ENCODE measurements at places on chromosomes 6 and 20.

- DNase-seq, result no peak
Observed at GRCh38 chr6:166296035-166296883, 11.9 kb downstream of the PRR18 start.

- DNase-seq, result no peak
Observed at GRCh38 chr6:63940056-63940455, 304.5 kb downstream of the PHF3 start.

DNA sequence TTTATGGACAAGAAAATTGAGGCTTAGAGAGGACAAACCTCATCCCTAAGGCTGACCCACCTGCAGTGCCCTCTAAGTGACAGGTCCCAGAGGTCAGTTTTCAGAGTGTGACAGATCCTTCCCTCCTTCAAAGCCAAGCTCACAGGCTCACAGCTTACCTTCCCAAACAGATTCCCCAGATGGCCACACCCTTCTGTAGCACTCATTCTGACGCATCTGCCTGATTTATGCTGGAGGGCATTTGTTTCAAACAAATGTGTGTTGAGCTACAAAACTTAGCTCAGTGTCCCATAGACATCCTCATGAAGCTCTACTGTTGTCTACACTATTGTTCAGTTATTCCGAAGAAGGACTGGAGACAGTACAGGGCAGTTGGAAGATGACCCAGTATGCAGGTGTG, 60.6 kb upstream of the RIN2 start:
- no peak for DNase-seq

- DNase-seq, result peak; percentile 93
Observed at GRCh38 chr6:3732345-3733141, 19.0 kb downstream of the PXDC1 start.

GRCh38 chr6:148888856-148889255, 142.0 kb downstream of the UST start:
- peak; percentile 29 for DNase-seq

DNA sequence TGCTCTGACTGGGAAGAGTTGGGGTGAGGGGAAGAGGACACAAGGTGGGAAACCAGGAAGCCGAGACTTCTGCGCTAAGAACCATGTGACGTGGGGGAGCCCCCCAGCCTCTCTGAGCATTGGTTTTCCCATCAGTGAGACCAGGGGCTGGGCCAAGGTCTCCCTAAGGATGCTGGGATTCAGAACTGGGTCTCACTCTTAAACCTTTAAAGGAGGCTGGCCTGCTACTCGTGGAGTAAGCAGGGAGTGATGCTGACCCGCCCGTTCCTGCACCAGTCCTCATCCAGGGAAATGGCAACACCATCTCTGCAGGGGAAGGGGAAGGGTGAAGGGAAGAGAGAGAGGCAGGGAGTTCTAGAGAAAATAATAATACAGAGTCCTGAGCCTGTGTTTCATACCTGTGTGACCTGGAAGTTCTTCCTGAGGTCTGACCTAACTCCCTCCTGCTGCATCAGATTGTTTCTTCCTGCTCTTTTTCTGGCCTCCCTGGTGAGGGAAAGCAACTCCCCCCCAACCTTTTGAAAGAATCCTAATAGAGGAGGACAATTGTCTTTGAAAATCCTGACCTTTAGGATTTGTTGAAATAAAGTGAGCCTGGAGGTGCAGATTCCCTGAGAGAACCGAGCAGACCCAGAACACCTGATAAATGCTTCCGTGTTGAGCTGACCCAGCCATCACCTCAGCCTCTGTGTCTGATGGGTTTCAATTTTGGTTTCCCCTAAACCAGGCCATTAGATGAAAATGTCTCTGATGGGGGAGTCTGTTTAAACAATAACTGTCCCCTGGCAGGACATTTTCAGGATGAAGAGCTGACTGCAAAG, 3.0 kb upstream of the GRM4 start:
- no peak for DNase-seq

Data from foreskin fibroblast (primary cell).